ENCODE measurements at places on chromosomes 6 and 20.

- no peak for DNase-seq
These were observed 156.2 kb downstream of the QKI start for GRCh38 chr6:163570579-163571231.

DNA sequence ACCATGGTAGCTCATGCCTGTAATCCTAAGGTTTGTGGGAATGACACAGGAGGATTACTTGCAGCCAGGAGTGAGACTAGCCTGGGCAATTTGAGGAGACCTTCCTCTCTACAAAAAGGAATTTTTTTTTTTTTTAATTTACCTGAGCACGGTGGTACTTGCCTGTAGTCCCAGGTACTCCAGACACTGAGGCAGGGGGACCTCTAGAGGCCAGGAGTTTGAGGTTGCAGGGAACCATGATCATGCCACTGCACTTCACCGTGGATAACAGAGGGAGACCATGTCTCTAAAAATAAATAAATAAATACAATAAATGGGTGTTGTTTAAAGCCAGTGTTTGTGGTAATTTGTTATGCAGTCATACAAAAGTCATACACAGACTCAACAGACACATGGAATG, 2.4 kb upstream of the HLA-F start:
- no peak for DNase-seq

- no peak for DNase-seq
These were observed 5.2 kb downstream of the TFAP2C start for GRCh38 chr20:56634307-56634706.

DNA sequence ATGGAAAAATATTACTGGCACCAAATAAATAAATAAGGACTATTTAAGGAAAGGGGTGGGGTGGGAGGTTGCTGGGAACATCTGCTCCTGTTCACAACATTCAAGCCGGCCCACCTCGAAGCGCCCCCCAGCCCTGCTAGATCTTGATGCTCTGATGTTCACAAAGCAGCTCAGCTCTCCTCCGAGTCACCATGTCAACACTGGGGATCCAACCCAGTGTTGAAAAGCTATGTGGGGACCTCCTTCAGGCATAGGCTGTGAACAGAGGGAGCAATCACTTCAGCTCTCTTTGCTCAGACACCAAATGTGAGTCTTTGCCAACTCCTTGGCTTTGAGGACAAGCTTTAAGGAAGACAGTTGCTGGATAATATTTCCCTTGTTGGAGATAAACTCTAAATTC, 176.8 kb upstream of the NT5E start:
- no peak for DNase-seq

DNA sequence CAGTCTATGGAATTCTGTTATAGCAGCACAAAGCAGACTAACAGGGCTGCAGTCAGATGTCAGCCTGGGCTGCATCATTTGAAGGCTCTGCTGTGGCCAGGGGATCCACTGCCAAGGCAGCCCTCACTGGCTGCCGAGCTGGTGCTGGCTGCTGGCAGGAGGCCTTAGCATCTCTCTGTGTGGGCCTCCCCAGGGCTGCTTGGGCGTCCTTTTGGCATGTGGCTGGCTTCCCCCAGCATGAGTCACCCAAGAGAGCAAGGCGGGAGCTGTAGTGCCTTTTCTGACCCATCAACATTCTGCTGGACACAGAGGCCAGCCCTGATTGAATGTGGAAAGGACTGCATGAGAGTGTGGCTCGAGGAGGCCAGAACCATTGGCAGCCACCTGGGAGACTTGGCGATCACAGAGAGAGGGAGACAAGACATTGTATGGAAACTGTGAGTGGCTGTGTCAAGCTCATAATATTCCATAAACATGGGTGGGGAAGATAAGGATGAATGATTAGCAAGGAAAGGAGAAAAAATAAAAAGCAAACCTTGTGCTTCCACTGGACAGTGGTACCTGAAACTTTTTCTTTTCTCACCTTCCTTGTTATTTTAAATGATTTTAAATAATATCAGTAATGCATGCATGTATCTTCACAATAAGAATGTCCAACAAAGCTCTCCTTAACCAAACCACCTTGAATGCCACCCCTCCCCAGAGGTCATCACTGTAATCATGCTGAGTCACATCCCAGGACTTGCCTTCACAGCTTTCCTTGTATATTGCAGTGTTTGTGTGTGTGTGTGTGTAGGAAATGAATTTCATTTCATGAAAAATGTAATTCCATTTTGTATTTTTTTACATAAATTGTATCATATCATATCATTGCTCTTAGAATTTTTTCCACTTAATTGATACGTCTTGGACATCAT, 55.0 kb upstream of the VSX1 start:
- no peak for DNase-seq

DNA sequence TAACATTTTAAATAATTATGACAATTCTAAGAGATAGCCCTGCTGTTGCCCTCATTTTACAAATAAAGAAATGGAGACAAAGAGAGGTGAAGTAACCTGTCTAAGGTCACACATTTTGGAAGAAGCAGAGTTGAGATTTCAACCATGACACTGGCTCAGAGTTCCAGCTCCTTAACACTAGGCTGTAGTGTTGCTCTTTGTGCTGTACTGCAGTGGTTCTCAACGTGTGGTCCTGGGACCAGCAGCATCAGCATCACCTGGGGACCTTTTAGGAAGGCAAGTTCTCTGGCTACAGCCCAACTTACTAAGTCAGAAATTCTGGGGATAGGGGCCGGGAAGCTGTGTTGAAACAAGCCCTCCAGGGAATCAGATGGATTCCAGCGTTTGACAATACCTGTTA, 62.4 kb upstream of the FERMT1 start:
- no peak for DNase-seq

DNA sequence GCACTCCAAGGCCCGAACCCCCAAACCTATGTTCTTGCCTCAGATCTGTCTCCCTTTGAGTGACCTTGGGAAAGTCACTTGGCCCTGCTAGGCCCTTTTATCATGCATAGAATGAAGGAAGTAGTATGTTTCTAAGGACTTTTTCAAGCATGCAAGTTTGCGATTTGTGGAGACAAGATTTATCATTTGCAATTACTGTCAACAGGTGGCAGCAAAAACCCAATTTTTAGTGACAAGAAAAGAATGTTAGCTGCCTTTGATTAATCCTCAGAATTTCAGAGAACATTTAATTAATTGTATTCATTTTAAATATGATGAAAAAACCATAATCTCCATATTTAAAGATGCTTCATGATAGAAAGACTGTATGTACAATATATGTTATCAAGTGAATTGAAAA, 28.3 kb upstream of the PREP start:
- no peak for DNase-seq

DNA sequence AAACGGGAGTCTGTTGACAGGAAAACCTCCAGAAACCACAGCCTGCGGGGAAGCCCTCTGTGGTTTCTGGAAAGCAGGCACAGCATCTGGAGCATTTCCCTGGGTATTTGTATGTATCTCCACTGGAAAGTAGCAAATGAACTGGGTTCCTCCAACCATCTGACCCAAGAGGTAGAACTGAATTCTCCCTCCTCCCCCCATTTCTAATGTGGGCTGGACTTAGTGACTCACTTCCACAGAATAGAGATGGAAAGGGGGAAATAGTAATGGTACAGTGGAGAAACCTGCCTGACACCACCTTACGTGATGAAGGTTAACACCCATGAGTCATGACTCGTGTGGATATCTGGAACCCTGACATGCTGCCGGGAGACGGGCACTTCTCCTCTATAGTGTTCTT, 51.9 kb upstream of the XRN2 start:
- DNase-seq, result no peak

- peak; percentile 35 for DNase-seq
These were observed 4.6 kb upstream of the RAE1 start for GRCh38 chr20:57346477-57346876.

DNA sequence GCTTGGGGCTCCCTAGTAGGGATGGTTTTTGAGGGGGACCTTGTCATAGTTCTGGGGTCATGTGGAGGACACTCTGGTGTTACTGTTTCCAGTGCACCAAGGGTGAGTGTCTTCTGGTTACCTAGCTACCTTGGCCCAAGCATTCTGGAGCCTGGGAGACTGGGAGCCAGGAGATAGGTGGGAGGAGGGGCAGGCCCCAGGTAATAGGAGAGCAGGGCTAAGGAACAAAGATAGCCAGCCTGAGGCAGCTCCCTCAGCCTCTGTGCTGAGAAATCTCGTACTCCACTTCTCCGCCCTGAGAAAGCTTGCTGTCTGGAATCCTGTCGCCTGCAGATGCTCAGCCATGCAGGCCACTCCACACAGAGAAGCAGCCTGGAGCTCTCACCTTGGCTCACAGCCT, 8.3 kb upstream of the ENTPD6 start:
- DNase-seq, result no peak

DNA sequence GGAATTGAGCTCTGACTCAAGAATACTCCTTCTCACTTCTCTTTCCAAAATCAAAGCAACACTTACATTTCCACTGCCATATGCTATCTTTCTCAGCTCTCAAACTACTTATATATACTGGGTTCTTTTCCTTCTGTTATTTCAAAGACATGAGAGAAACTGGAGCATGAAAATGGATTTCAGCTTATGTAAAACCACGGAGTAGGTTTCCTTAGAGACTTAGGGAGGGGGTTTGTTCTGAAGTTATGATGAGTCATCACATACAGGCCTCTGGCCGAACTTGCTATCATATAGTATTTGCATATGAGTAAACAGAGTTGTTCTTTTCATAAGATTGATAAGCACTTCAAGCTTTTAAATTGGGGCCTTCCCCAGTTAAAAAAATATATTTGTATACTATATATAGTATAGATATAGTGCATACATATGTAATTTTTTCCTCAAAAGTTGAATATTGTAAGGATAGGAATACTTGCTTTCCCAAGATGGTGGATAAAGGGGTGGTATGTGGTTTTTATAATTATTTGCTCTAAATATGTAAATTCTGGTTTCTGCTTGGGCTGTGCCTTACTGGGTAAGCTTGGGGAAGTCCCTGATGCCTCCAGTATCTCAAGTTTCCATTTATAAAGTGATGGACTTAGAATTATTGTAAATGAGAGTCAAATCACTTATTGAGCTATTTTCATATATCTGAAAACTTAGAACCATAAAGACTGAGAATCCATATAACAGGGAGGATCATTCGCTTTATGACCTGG, 273.9 kb downstream of the RFPL4B start:
- DNase-seq, result no peak

- no peak for DNase-seq
These were observed 40.5 kb downstream of the AKIRIN2 start for GRCh38 chr6:87661503-87661902.

- DNase-seq, result no peak
These were observed 5.3 kb upstream of the CNKSR3 start for GRCh38 chr6:154515826-154516225.

DNA sequence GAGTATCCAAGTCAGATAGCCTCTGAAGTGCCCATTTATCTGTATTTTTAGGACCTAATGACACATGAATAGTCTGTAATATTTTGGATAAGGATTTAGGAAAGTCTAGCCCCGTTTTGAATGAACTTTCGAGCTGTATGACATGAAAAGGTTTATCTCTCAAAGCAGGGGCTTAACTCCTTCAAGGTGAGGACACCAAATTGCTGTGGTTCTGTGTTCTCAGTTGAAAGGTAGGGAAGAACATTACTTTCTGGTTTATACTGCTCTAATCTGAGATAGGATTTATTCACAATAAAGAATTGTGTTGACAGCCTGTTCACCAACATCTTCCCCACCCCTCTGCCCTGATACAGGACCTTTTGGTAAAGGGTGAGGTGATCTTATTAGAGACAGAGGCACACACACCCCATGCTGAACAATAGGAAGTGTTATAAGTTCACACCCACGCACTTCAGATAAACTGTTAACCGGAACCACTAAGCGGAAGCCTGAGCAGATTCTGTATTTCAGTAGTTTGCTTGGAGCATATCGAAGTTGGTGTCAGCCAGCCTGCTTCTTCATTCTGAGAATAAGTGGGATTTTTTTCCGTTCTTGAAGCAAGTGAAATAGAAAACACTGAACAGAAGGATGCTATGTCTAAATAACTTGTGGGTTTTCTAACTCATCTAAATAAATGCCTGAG, 223.3 kb downstream of the TMEM242 start:
- DNase-seq, result peak; percentile 28

- no peak for DNase-seq
These were observed 12.3 kb downstream of the BTBD3 start for GRCh38 chr20:11929947-11930346.

GRCh38 chr6:129947797-129948196, 70.6 kb upstream of the L3MBTL3 start:
- DNase-seq, result no peak

DNA sequence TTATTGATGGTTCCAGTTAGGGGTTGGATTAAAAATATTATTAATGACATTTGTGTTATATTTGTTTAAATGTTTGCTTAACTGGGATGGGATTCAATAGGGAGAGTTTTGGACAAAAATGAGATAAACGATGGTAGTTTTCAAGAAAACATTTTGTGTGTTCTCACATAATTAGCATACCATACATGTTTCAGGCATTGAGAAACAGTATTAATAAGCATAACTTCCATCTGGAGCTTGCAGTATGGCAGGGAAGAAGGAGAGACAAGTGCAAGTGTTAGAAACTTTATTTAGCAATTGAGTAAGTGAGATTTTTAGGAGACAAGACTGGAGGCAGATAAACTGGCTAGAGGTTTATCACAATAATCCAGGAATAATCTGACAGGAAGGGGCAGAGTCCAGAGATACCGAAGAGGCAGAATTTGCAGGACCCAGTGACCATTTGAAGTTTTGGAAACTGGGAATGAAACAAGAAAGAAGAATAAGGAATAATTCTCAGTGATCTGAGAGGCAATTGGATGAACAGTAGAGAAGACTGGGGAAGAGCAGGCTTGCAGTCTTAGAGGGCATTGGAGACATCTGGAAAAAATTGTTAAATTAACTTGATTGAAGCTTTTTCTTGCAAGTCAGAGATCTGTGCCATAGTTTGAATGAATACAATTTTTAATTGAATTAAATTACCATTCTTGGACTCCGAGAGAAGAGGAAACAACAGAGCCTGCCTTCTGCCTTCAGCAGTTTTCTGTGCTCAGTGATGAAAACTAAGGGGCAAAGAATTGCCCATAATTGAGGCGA, 73.0 kb upstream of the PTCHD4 start:
- no peak for DNase-seq

DNA sequence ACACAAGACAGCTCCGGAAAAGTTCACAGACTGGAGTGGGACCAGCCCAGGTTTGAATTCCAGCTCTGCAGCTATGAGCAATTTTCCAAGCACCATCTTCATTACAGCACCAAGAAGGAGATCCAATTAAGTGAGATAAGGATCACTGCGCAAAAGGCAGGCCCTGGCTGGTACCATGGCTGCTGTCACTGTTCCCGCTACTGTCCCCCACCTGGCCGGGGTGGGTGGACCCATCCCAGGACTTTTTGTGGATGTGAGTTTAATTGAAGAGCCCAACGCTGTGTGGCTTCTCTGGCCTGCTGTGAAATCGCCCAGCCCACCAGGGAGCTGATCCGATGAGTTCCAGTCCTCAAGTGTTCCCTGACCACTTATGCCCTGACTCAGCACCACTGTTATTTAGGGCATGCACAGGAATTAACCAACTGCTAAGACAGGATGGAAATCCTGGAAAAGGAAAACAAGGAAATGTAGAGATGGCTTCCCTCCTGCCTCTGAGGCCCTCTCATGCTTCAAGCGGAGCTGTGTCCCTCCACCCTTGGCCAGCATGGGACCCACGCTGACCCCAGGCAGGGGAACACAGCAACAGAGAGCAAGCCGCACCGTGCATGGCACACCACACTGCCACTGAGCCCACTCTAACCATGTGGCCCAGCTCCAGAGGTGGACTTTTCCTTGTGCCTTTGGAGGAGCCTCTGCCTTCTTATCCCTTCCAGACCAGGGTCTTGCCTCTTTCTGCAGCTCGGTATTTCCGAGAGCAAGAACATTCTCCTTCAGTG, 150.0 kb upstream of the CST7 start:
- no peak for DNase-seq

GRCh38 chr6:89430201-89430962, 2.6 kb upstream of the ANKRD6 start:
- no peak for DNase-seq

GRCh38 chr6:159933077-159933476, 35.8 kb upstream of the IGF2R start:
- DNase-seq, result no peak

Data from stimulated activated CD4-positive, alpha-beta T cell treated with anti-CD3 and anti-CD28 coated beads, Interleukin-12 subunit alpha, Interleukin-12 subunit beta, amount 100 ng/mL, for 24 hours (primary cell).